ENCODE measurements at places on chromosomes 3 and 15. TPM values are rescaled to one million over a fixed set of nuclear protein-coding genes. Genes with fewer than 3 reads are reported as not detected.

The FETUB gene
- total RNA-seq: 0.14 TPM

The IQSEC1 gene
- total RNA-seq: 13.5 TPM

The CTXN2 gene
- not detected for total RNA-seq

The CLDN18 gene
- not detected for total RNA-seq

The FRG2C gene
- total RNA-seq: not detected

The ADAMTSL3 gene
- total RNA-seq: 0.35 TPM

The IL17RD gene
- 1.8 TPM for total RNA-seq

The GRM7 gene
- not detected for total RNA-seq

The GTF2A2 gene
- total RNA-seq: 181 TPM

The ANKRD34C gene
- total RNA-seq: not detected

The APOD gene
- total RNA-seq: 1.2 TPM
